Right lobe of liver (tissue), 6 donors: ENCODE measurements at places on chromosomes 5 and 9. TPM values are rescaled to one million over a fixed set of nuclear protein-coding genes. Genes with fewer than 3 reads are reported as not detected.

DNA sequence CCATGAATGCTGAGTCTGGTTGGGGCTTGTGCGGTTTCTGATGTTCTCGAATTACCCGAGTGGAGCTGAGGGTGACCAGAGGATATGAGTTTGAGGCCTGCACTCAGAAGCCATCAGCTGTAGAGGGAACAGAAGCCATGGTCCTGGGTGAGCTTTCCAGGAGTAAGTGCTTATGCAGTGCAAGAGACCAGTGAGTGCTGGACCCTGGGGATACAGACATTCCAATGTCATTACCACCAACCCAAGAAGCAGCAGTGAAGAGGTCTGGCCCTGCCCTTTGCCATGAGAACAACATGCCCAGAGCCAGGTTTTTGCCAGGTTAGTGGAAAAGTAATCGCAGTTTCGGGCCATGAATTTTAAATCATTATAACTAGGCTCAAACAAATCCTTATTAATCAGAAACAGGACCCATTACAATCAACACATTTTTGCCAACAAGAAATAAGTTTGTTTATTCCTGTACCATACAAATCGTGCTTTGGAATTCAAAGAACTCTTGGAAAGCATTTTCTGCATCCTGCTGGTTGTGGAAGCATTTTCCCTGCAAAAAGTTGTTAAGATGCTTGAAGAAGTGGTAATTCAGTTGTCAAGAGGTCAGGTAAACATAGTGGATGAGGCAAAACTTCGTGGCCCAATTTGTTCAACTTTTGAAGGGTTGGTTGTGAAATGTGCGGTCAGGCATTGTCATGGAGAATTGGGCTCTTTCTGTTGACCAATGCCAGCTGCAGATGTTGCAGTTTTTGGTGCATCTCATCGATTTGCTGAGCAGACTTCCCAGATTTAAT, 154.6 kb downstream of the SYK start:
- no peak for DNase-seq

GRCh38 chr9:95874303-95874988, 1.0 kb upstream of the ERCC6L2 start:
- no peak for DNase-seq

- DNase-seq: no peak
Measured at GRCh38 chr9:127878001-127878651, 651 bp upstream of the AK1 start.

- DNase-seq: no peak
Measured at GRCh38 chr5:109668668-109669422, 20.9 kb upstream of the MAN2A1 start.

- DNase-seq: no peak
Measured at GRCh38 chr5:31193116-31193515, 370 bp upstream of the CDH6 start.

- DNase-seq: no peak
Measured at GRCh38 chr5:151680944-151681427, 5.7 kb downstream of the SPARC start.

GRCh38 chr5:84618262-84618661, 233.6 kb upstream of the EDIL3 start:
- DNase-seq: no peak

DNA sequence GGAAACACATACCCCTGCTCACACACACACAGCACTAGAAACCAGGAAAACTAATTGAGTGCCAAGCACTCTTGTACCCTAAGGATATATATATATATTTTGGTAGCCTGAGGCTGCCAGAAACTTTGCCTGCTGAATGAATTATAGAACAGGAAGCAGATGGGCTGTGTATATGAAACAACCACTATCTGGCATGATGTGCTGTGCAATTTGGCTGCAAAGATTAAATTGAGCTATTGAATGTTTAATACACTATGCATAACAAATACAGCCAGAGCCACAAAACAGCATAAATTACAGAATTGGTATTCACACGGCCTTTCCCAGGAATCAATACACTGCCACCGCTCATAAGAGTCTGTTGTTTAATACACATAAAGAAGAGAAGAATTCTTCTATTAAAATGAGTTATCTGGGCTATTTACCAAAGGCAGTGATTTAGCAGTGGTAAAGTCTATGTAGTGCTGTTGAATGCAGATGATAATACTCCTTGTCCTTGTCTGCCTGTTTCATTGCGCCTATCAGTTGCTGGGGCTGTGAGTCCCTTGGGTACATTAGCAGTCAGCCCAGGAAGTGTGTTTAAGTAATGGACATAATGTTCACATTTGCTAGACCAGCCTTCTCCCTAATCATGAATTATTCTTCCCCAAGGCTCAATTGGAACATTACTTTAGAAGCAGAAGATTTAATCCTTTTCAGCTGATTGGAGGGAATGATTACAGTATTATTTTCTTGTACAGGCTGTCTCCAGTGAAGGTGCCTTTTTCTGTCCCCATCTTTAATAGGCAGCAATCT, 294.3 kb downstream of the TLE1 start:
- DNase-seq: no peak

DNA sequence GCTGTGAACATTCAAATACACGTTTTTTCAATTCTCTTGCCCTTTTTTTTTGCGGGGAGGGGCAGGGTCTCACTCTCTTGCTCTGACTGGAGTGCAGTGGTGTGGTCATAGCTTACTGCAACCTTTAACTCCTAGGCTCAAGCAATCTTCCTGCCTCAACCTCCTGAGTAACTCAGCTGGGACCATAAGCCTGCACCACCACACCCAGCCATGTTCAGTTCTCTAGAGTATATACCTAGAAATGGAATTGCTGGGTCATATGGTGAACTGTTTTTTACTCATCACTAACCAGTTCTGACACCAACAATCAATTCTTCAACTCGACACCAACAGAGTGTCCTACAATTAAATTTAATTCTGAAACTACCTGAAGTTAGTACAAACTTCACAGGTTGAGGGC, 85.5 kb upstream of the ZNF169 start:
- DNase-seq: no peak

DNA sequence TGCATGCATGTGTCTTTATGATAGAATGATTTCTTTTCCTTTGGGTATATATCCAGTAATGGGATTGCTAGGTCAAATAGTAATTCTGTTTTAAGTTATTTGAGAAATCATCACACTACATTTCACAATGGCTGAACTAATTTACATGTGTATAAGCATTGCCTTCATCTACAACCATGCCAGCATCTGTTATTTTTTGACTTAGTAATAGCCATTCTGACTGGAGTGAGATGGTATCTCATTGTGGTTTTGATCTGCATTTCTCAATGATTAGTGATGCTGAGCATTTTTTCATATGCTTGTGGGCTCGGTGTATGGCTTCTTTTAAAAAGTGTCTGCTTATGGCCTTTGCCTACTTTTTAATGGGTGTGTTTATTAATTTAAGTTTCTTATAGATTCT, 102.3 kb upstream of the CCDC112 start:
- DNase-seq: no peak

GRCh38 chr9:108167136-108167900, 677.7 kb upstream of the KLF4 start:
- no peak for DNase-seq

DNA sequence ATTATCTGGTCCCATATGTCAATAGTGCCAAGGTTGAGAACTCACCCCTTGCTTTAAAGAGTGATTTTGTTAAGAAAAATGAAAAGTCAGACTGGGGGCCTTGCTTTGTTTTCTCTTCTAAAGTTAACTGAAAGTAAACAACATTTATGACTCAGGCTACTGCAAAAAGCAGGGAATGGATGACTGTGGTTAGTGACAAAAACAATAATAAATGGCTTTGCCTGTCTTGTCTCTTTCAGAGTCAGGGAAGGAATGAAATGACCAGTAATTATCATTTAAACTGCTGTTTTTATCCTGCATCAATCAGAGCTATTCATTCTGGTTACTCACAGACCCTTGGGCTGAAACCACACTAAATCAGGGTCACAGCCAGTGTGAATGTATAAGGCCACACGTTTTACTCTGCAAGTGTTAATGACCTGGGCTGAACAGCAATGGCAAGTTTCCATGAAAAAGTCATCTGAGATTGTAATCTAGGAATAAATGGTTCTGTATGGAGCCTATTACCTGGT, 112.2 kb downstream of the ZNF608 start:
- no peak for DNase-seq

DNA sequence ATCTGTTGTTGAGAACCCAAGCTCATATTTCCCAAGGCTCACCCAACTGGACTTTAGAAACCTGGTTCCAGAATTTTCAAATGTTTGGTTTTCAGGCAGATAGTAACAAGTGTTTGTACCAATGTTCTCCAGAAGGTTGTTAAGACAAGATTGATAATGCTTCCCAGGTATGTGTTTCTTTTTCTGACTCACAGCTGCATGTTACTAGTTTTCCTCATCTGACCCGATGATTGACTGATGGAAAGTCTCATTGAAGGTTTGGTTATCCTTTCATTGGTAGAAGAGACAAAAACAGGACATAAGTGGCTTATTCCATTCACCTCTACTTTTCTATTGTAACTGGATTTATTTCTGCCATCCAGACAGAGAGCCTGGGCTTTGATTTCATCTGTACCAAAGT, 10.4 kb downstream of the BASP1 start:
- DNase-seq: no peak

- DNase-seq: peak; percentile 86
Measured at GRCh38 chr5:177429248-177430040, 3.0 kb downstream of the GRK6 start.

DNA sequence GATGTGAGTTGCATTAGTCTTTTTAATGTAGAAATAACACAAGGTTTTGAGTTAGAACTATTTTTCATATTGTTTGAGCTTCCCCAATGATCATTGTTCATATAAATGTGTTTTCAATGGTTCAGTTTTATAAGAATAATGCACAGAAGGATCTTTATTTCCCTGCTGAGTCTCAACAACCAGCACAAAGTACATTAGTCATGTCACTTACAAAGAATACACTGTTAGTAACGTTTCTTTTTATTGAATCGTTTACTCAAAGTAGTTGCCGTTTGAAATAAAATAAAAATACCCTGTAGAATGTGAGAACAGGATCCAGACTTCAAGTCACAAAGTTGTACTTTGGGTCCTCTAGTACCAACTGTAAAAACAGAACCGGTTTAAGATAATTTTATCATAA, 41.5 kb downstream of the ERCC8 start:
- DNase-seq: no peak

DNA sequence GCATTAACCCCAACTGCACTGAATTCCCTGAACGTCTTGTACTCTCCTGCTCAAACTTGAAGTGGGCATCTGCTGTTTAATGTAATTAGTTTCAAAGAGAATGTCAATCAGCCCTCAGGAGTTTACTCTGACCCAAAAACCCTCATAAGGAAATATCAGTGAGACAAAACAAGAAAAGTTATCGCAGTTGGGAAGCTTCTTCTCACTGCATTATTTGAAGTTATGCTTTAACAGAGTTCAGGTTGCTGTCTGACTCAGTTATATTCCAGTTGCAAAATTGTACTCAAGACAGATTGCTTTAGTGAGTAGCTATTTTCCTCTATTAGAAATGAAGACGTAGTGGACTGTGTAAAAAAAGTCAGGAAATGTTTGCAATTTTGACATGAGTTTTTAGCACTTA, 52.1 kb downstream of the PPIC start:
- no peak for DNase-seq

DNA sequence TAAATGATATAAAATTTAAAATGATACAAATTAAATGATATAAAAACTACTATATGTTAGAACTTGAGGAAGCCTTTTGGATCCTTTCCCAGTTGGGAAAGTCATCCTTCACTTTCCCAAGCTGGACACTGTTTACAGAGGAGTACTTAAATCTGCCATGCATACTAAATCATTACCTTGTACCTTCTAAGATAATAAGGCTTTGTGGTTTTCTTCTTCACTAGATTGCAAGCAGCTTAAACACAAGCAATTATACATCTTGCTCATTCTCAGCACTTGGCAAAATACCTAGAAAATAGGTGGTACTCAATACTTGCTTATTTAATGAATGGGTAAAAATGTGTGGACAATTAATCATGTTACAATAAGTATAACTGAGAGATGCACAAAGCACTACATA, 666.8 kb downstream of the PTPRD start:
- DNase-seq: no peak

The TEK gene
- 6.9 TPM for total RNA-seq

The CDX1 gene
- total RNA-seq: not detected

The BTNL8 gene
- 0.43 TPM for total RNA-seq

The CRHBP gene
- total RNA-seq: 40.0 TPM

The IL4 gene
- total RNA-seq: not detected
